ENCODE measurements at places on chromosomes 7 and 10.

DNA sequence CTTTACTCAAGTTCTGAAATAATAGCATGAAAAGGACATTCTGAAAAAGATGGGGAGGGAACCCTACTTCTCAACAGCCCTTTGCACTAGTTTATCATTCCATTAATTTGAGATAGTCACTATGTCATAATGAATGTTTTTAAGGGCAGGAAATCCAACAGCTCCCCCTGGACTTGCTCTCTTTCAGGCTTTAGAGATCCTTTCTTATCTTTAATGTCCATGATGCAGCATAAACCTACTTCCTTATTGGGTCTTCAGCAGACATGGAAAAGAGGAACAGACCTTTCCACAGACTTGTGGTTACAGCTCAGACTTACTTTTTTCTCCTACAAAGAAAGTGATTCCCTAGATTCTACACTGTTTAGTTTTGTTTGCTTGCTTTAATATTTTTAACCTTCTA is 87.3 kb downstream of the IDE start:
- DNase-seq: no peak

DNA sequence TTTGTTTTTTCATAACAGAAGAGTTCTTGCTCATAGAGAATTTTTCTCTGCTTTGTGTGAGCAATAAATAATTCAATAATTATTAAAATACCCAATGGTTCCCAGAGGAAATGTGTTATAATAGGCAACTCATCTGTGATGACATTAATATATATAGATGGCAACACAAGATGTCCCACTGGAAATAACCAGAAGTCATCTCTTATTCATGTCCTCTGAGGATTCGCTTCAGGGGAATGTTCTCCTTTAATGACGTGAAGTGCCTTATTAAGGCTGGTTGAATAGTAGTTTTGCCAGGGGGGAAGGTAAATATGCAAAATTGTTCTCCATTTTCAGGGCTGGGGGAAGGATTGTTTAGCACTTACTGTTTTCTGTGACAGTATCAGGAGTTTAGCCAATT is 3.1 kb downstream of the SLC39A12 start:
- no peak for DNase-seq

- DNase-seq: no peak
Observed at GRCh38 chr10:76700241-76700640, 937.4 kb downstream of the KCNMA1 start.

GRCh38 chr10:132120200-132120599 is 54.5 kb downstream of the JAKMIP3 start:
- DNase-seq: no peak

DNA sequence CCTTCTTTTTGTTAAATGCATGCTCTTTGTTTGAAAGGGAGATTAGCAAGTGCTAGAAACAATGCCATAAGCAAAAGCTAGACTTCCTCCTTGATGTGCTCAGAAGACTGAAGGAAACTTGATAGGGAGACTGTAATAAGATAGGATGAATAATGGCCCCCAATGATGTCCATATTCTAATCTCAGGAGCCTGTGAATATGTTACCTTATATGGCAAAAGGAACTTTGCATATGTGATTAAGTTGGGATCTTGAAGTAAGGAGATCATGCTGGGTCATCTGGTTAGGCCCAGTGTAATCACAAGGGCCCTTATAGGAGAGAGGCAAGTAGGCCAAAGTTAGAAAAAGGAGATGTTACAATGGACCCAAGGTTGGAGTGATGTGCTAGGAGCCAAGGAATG is 13.6 kb upstream of the LIPM start:
- no peak for DNase-seq

DNA sequence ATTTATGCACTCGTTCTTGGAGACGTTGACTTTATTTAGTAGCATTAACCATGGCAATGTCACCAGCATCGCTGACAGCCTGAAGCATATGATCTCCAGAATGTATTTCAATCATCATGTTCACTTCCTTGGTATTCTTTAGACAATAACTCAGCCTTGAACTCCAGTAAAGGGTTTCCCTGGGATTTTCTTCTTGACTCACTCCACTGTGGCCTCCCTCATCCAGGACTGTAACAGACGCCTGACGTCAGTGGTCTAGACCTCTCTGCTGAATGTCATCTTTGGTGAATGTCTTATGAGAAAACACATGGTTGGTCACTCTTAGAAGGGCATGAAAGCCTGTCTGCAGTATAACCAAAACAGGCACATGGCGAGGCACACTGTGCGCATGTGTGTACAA is 64.4 kb downstream of the EGFR start:
- DNase-seq: no peak

DNA sequence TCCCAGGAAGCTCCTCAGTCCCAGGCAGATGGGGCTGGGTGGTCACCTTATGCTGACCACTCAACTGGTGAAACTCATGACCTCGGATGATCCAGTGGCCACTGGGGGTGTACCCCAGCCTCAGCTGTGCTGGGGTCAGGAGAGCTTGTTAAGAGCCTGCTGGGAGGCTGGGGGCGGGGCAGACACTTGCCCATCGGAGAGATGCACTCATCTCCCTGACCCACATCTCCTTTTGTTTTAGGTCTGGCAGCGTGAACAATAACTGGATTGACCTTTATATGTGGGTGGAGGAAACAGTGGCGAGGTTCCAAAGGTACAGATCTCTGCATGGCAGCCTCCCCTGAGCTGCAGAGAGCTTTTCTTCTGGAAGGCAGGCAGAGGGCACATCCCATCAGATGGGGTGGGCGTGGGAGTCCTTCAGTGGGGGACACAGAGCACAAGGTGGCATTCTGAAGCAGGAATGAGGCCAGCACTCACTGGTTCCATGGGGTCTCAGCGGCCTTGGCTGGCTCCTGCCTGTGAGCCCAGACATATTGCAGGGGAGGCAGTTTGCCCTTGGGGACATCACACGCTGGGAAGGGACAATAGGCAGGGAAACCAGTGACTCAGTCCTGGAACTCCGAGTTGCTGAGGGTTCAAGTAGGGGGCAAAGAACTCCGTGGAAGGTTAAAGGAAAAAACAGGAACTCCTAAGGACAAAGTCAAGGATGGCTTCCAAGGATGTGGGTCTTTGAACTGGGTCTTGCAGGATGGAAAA is 5.2 kb downstream of the ANTXRL start:
- DNase-seq: no peak

DNA sequence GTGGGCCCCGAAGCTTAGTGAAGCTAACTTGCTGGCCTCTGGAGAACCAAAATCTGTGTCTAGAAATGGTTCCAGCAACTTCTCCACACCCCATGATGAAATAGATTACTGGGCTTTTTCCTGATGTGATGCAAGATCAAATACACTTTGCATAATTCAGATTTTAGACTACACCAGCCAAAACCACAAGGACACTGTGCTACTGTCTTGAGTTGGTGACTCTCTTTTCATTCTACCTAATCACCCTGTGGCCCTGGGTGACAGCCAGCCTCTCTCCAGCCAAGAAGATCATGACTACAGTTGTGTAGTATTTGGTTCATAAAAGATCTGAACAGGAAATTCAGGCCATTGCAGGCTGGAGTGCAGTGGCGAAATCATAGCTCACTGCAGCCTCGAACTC is 22.2 kb downstream of the AZGP1 start:
- no peak for DNase-seq

GRCh38 chr7:33400214-33400538 is 270.8 kb downstream of the BBS9 start:
- no peak for DNase-seq

DNA sequence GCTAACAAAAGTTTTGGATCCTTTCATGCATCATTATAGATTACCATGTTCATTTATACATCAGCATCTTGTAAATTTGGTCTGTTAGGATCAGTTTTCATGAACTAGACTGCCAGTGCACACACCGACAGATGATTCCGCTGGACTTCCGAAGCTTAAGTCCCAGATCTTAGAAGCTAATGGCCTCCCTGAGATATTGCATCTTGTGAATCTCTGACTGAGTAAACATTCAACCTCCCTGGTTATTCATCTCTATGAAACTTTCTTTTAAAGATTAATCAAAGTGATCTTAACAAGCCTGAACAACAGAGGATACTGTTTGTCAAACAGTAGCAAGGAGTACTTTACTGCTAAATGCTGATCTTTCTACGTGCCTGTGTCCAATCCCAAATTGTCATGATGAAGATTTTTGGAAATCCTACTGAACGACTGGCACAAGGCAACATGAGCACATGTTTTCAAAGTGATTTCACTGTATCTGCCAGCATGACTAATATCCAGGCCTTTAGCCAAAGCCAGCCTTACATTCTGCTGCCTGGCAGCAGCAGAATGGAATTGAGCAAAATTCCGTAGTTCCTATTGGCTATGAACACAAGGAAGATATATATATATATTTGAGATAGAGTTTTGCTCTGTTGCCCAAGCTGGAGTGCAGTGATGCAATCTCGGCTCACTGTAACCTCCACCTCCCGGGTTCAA is 91.3 kb upstream of the ANK3 start:
- DNase-seq: no peak

- no peak for DNase-seq
Observed at GRCh38 chr10:112960151-112960681, 10.2 kb downstream of the TCF7L2 start.

- DNase-seq: no peak
Observed at GRCh38 chr7:101945034-101945758, 127.8 kb downstream of the CUX1 start.

DNA sequence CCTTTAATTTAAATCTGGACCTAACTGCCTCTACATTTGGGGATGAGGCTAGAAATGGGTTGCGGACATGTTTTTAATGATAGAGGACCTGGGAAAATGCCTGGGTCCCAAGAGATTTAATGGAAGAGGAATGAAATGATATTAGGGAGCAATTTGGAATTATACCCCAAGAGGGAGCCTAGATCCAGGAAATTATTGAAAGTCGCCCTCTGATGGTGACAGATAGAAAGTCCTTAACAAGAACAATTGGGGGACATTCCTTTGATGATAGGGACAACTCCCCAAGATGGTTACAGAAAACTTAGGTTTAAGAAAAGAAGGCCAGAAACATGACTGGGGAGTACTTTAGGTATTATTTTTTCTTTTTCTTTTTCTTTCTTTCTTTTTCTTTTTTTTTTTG is 9.5 kb upstream of the TSGA13 start:
- DNase-seq: no peak

DNA sequence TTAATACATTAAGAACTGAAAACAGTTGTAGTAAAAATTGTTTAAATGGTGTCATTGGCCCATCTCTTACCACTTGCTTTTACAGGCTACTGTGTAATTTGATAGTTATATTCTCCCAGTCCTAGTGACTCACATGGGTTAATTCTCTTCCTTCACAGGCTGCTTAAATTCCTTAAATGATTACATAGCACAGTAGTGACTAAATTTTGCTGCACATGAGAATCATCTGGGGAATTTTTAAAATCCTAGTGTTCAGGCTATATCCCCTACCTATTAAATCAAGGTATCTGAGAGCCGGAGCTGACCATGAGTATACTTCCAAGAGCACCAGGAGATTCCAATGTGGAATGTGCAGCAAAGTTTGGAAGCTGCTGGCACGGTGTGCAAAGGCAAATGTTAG is 45.3 kb upstream of the ZNF800 start:
- DNase-seq: no peak

DNA sequence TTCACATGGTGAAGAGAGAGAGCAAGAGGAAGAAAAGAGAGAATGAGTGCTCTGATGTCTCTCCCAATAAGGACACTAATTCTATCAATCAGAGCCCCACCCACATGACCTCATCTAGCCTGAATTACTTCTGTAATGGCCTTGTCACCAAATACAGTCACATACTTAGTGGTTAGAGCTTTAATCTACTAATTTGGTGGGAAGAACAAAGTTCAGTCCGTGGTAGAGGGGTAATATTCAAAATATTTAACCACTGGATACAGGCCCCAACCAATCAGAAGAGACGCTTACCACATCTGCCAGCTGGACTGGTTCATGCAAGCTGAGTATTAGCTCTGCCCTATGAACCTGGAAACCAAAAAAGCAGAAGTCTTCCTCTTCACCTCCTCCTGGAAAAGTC is 336.3 kb upstream of the NFE2L3 start:
- DNase-seq: no peak

DNA sequence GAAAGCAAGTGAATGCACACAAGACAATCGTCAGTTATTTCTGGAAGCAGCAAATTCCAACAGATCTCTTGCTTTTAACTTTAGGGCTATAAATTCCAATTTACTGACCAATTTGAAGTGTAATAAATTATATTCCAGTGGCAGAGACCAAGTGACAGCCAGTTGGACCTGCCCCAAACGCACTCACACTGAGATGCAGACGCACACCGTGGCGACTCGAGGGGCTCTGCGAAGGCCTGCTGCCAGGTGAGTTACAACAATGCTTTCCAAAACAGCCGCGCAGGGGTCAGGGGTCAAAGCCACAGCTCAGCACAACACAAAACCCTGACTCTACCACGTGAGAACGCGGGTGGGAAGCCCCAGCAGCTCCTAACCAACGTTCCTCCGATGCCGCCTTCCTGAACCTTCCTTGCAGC is 97.4 kb downstream of the ZRANB1 start:
- no peak for DNase-seq

DNA sequence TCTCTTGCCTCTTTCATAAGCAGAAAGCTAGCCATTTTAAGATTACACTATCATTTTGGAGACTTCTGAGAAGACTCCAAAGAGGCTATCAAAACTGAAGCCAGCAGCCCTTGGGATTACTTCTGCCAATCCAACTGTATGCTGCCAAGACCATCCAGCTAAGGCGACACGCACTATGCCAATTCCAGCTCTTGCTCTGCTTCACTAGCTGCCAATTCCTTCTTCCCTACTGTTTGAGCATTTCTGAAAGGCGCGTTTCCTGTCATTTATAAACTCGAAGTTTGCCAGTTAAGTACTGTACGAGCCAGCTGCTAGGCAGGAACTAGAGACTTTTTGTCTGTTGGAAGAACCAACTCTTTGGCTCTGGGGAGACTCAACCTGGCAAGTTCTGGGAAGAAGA is 36.5 kb downstream of the MALSU1 start:
- no peak for DNase-seq

DNA sequence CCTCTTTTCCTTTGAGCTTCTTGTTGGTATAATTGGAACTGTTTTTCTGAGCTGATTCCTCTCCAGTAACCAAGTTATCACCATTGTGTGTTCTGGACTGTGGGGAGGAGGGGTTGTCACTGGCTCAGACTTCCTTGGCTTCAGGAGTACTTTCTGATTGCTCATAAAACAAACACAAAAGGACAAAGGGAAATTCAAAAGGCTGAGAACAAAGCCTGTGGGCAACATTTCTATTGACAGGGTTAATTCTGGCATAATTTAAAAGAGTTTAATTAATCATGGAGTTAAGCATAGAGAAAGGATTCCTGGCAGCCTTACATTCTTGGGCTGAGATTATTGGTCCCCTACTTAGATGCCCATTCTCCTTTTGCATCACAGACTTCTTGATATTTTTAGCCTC is 222.9 kb upstream of the KMT2E start:
- no peak for DNase-seq

- no peak for DNase-seq
Observed at GRCh38 chr7:45869426-45869825, 3.5 kb downstream of the CCDC201 start.

GRCh38 chr7:24757353-24758275 is at the start of gene GSDME:
TSS of gene GSDME (minus strand) at chr7:24757464. CDS start at chr7:24749774, 7,690 bp downstream.
- no peak for DNase-seq

- no peak for DNase-seq
Observed at GRCh38 chr7:131623154-131623553, 66.7 kb upstream of the PODXL start.

Measured in NCI-H2107 (cell line).